ENCODE measurements at places on chromosomes 3 and 15.

DNA sequence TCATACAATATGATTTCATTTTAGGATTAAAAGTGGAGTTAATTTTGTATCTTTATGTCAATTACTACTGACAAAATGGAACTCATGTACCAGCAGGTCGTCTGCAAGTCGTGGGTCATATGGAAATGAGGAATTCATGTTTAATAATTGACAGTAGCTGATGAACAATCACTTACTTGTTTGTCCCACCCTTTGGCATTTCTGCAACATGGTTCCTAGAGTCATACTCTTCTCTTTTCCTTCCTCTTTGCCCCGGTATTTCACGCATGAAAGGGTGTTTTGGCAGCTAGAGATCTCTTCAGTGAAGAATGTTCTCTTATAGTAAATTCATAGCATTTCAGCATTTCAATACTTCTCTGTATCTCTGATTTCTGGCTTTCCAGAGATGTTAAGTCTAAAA lies 133.3 kb upstream of the SLC24A5 start:
- DNase-seq: no peak

GRCh38 chr3:194979173-194979572 lies 291.8 kb downstream of the XXYLT1 start:
- no peak for DNase-seq

- no peak for DNase-seq
Observed at GRCh38 chr3:60023189-60023588, 973.4 kb upstream of the CFAP20DC start.

GRCh38 chr15:40990789-40991188 lies 37.5 kb downstream of the CHAC1 start:
- no peak for DNase-seq

- DNase-seq: no peak
Observed at GRCh38 chr3:15535732-15536131, 14.2 kb upstream of the COLQ start.

DNA sequence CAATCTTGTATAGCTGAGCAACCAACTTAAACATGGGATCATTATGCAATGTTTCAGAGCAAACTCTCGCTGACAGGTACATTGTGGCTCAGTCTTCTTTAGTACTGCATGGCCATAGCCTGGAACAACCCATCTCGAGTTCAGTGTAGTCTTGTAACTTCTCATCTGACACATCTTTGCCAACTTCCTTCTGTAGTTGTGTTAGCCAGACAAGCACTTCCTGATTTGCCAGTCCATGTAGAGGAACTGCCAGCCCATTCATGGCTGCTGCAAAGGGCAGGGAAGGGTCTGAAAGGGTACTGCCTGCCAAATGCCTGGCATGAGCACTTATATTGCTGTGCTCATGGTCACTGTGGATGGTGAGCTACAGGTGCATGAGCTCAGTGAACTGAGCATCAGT lies 49.2 kb upstream of the CCDC54 start:
- DNase-seq: no peak

DNA sequence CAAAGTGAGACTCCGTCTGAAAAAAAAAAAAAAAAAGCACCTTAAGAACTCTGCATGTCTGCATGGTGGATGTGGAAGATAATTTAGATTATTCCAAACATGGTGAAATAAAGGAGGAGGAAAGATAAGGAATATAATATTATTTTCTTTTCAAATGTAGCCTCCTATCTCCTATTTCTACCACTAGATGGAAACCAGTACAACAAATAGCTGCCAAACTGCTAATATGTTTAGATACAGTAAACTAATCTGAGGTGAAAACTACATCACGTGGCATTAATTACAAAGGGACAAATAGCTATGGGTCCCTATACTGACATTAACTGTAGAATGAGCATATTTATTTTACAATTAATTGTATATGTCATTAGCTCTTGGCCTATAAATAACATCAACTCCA lies 197.8 kb downstream of the TBC1D5 start:
- peak; percentile 6 for DNase-seq

DNA sequence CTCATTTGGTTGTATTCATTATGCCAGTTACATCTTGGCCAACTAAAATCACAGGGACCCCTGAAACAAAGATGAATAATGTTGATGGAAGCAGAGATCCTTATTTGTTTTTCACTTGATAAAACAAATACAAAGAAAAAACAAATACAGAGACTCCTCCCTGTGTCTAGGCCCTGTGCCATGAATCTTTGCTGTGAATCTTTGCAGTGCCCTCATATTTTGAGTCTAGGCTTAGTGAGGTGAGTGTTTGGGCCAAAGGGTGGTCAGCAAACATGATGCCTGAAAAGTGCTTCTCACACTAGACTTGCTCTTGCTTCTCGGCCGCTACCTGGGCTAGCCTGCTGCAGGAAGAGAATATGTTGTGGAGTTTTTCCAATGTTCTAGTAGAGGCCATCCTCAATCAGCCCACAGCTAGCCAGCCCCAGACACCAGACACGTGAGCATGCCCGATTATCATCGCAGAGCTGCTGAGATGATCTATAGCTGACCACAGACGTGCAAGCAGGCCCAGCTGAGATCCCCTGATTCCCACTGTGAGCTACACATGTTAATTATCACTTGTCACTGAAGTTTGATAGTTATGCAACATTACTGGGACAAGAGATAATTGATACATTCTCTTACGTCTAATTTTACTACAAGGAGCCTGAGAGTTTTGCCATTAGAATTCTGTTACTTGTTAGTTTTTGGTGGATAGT lies 191.4 kb downstream of the THRB start:
- DNase-seq: no peak

GRCh38 chr3:148847351-148847750 lies 17.7 kb upstream of the CPA3 start:
- peak; percentile 44 for DNase-seq

GRCh38 chr3:37701734-37702433 lies 159.8 kb upstream of the CTDSPL start:
- DNase-seq: no peak

DNA sequence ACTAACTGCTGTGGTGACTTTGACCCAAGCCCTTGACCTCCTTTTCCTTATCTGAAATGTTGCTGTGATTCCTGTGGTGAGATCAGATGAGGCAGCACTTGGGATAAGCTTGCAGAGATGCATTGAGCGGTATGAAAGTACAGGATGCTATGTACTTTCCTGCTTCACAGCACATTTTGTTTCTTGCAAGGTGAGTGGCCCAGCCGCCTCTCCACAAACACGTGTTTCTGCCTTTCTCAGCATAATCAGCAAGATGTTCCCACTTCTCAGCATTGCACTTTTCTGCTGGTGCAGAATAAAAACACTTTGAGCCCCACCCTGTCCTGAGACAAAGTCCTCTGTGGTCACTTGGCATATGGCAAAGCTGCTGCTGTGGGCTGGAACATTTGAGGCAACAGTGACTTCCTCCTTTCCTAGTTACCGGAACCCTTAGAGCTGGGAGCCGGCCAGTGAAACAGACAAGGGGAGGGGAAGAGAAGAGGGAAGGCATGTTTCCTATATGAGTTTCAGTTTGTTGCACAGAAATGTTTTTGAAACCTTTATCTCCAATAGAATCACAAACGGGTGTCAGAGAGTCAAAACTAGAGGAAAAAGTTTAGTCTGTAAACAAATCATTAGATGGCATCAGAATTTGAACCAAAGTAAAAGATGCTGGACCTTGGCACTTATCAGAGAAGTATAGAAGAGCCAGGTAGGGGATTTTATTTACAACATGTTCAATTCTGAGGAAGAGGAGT lies 5.0 kb downstream of the NUDT16 start:
- DNase-seq: peak; percentile 21

GRCh38 chr3:173003956-173004355 lies 137.1 kb downstream of the SPATA16 start:
- no peak for DNase-seq

GRCh38 chr15:92951800-92952457 lies 51.8 kb downstream of the CHD2 start:
- DNase-seq: no peak

DNA sequence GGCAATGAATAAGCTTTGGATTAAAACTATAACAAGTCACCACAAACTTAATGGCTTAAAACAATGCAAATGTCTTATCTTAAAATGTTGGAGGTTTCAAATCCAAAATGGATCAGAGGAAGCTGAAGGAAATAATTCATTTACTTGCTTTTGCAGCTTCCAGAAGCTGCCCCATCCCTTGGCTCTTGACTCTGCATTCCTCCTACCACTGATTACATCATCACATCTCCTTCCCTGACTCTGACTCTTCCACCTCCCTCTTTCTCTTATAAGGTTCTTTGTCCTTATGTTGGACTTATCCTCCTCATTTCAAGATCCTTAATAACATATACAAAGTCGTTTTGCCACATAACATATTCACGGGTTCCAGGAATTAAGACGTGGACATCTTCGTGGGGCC lies 982.8 kb upstream of the ROBO1 start:
- peak; percentile 6 for DNase-seq

DNA sequence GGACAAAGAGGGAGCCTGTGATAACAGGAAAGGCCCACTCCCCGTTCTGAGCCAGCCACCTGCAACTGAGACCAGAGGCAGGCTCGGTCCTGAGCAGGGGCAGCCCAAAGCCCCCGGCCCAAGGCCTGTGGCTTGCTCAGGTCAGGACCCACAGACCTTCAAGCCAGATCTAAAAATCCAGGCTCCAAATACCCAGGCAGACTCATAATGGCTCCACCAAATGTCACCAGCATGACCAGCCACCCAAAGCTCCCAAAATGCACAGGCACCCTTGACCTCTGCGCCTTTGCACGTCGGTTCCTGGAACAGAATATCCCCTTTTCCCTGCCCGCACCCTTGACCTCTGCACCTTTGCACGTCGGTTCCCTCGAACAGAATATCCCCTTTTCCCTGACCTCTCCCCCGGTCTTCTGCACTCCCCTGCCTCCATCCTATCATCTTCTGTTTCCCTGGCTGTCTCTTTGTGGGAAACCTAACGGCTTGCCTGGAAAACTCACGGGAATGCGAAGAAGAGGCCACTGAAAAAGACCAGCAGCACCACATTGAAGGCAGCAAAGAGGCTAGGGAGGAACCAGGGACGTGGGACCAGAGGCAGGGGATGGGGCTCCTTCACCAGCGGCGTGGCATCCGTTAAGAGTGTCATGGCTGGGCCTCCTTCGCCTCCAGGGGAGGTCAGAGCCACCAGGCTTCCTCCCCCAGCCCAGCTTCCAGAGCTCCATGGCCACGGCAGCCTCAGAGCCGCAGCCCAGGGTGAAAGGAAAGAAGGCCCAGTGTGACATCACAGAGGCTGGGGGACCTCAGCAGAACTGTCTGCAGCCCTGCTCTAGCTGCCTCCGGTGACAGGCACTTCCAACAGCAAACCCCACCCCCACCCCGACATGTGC lies at the start of gene ZDHHC19:
Gene ZDHHC19, minus strand, starts transcription at position 728 of the 884 bp plus-strand sequence. Its CDS starts 85 bp downstream, at position 643.
- DNase-seq: no peak

- DNase-seq: no peak
Observed at GRCh38 chr15:85331655-85332285, 48.6 kb upstream of the AKAP13 start.

GRCh38 chr15:96121086-96121920 lies 209.2 kb upstream of the NR2F2 start:
- peak; percentile 32 for DNase-seq

DNA sequence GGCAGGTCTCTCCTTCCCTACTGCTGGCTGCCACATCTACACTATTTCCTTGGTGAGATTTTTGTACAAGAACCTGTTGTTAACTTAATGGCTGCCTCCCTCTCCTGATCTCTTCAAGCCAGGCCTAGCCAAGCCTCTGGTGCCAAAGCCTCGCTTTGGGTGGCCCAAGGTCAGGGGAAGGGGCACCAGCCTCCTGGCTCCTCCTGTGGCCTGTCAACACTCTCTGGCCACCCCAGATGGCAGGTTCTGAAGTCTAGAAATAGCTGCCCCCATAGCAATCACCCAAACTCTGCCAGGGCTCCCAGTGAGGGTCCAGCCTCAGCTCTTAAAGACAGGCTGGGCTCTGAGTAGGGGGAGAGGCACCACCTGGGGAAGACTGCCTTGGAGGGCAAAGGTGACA lies 5.0 kb downstream of the IFRD2 start:
- DNase-seq: no peak

DNA sequence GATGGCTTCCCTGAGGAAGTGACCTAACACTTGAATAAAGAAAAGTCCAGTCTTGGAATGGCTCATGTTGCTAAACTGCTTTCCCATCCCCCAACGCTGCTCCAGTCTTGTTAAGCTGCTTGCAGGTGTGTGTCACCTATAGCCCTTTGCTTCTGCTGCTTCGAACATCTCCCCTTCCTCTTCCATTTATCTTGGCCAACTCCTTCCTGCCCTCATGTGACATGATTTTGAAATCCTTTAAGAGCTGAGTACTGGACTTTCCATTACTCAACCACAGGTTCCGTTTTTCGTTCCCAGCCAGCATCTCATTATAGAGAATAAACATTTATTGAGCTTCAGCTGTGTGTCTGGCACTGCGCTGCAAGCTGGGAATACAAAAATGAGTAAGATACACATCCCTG lies 1.7 kb downstream of the ATG7 start:
- DNase-seq: no peak

DNA sequence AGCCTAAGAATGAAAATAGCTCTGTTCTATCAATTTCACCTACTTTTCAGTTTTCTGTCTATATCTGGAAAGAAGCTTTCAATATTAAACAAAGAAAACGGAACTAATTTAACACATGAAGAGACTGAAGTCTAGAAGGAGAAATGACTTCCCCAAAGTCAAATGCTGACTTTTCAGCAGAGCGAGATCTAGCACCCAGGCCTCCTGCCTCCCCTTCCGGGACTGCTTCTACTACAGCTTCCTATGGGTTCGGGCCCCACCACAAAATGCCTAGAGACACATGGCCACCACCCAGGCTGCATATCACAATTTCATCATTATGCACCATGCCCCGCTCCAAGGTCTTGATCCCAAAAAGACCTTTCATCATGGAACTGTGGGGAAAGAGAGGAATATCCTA lies 104.5 kb downstream of the SST start:
- no peak for DNase-seq

Data from astrocyte of the spinal cord (primary cell).